A549 treated with Hydrocortisone at 1 μM for 4 hours (cell line): ENCODE measurements at places on chromosomes 11 and 22. TPM values are rescaled to one million over a fixed set of nuclear protein-coding genes. Genes with fewer than 3 reads are reported as not detected.

Gene ANO9
- 0.75 to 1.4 TPM (median 0.89 TPM) in 5 replicates for total RNA-seq

Gene GRAP2
- total RNA-seq: not detected in 5 replicates

Gene RASSF10
- 0.90 to 1.2 TPM (median 1.2 TPM) in 5 replicates for total RNA-seq

Gene SAC3D1
- 37.2 to 55.5 TPM (median 51.1 TPM) in 5 replicates for total RNA-seq

Gene MYRF
- 15.3 to 19.7 TPM (median 18.3 TPM) in 5 replicates for total RNA-seq

Gene RBMXL2
- total RNA-seq: not detected in 5 replicates

Gene OR51I1
- total RNA-seq: not detected in 5 replicates

Gene KCNQ1OT1
- total RNA-seq: 0.05 to 0.07 TPM (median 0.06 TPM) in 5 replicates

Gene GTSE1
- 30.2 to 35.3 TPM (median 32.0 TPM) in 5 replicates for total RNA-seq

Gene OR10AG1
- not detected in 5 replicates for total RNA-seq

Gene TBX10
- total RNA-seq: not detected in 5 replicates

Gene DBX1
- total RNA-seq: not detected in 5 replicates

Gene MN1
- total RNA-seq: 2.7 to 4.2 TPM (median 3.1 TPM) in 5 replicates

Gene VWCE
- total RNA-seq: 0.51 to 0.97 TPM (median 0.69 TPM) in 5 replicates

Gene MMP12
- 0.06 to 0.14 TPM (median 0.08 TPM) in 3 of 5 replicates, not detected in the others for total RNA-seq

Gene MIOX
- not detected in 5 replicates for total RNA-seq

Gene SF3A1
- 45.7 to 67.7 TPM (median 60.8 TPM) in 5 replicates for total RNA-seq

Gene LMO1
- 1.9 to 3.6 TPM (median 2.8 TPM) in 5 replicates for total RNA-seq

Gene SLC36A4
- total RNA-seq: 13.0 to 18.1 TPM (median 16.5 TPM) in 5 replicates

Gene SMC1B
- 0.02 to 0.03 TPM in 2 of 5 replicates, not detected in the others for total RNA-seq

Gene ZNF143
- 8.5 to 11.3 TPM (median 9.8 TPM) in 5 replicates for total RNA-seq

Gene MAPK8IP1
- total RNA-seq: 5.4 to 6.3 TPM (median 6.0 TPM) in 5 replicates

Gene MB
- total RNA-seq: 6.3 to 9.2 TPM (median 7.5 TPM) in 5 replicates

Gene TP53AIP1
- 0.06 TPM in 1 of 5 replicates, not detected in the others for total RNA-seq

Gene GRIA4
- not detected in 5 replicates for total RNA-seq

Gene LRRC75B
- 5.2 to 8.9 TPM (median 8.1 TPM) in 5 replicates for total RNA-seq

Gene KCNK4
- 0.07 to 0.10 TPM in 2 of 5 replicates, not detected in the others for total RNA-seq
